ENCODE measurements at places on chromosomes 7 and 10.

DNA sequence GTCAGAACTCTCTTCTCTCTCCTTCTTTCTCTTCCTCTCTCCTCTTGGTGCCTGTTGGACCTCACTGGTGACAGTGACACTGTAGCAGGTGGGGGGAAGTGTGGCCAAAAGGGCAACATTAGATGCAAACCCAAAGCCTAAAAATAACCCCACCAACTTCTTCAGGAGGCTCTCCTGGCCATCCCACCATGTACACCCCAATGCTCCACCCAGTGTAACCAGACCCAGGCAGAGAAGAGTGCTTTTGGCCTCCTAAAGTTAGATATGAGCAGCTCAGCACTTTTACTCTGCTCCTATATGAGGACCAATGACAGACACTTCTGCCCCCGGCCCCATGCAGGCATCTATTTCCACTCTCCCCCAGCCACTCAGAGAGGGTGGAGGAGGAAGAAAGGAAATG, 5.5 kb downstream of the MYOZ1 start:
- peaks cover 18% of the 10 kb centered on the region for H3K4me1 ChIP-seq
- H3K27me3 ChIP-seq: no peaks in the 10 kb centered on the region
- no peak for DNase-seq
- H3K36me3 ChIP-seq: no peaks in the 10 kb centered on the region
- H3K27ac ChIP-seq: no peak overlapping the region

DNA sequence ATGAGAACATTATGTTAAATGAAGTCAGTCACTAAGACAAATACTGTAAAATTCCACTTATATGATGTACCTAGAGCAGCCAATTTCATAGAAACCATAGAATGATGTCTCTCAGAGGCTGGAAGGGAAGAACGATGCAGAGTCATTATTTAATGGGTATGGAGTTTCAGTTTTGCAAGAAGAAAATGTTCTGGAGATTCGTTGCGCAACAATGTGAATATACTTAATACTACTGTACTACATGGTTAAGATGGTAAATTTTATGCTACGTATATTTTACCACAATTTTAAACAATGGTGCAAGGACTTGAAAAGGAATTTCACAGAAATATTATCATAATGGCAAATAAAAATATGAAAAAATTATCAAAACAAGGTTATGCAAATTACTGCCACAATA, 972.6 kb downstream of the KCNMA1 start:
- H3K36me3 ChIP-seq: no peaks in the 10 kb centered on the region
- H3K4me1 ChIP-seq: no peaks in the 10 kb centered on the region
- no peak for DNase-seq
- H3K27me3 ChIP-seq: no peaks in the 10 kb centered on the region
- no peak overlapping the region for H3K4me3 ChIP-seq
- H3K27ac ChIP-seq: no peak overlapping the region

- H3K27me3 ChIP-seq: no peaks in the 10 kb centered on the region
- no peak overlapping the region for H3K4me3 ChIP-seq
- no peaks in the 10 kb centered on the region for H3K36me3 ChIP-seq
- H3K4me1 ChIP-seq: peaks cover 6% of the 10 kb centered on the region
- DNase-seq: no peak
- no peak overlapping the region for H3K27ac ChIP-seq
Observed at GRCh38 chr7:131413711-131414110, 86.0 kb downstream of the MKLN1 start.

GRCh38 chr10:119306986-119307392, 99.6 kb downstream of the GRK5 start:
- no peaks in the 10 kb centered on the region for H3K27me3 ChIP-seq
- H3K4me1 ChIP-seq: peaks cover 9% of the 10 kb centered on the region
- no peak for DNase-seq
- H3K4me3 ChIP-seq: no peak overlapping the region

Measured in thyroid gland (tissue), 4 donors.